ENCODE measurements at places on chromosomes 1 and 21.
A peak's percentile ranks its signal among the peaks of the same experiment; 100 is the strongest.

GRCh38 chr1:159066108-159066507 is 10.5 kb downstream of the AIM2 start:
- DNase-seq, result no peak

DNA sequence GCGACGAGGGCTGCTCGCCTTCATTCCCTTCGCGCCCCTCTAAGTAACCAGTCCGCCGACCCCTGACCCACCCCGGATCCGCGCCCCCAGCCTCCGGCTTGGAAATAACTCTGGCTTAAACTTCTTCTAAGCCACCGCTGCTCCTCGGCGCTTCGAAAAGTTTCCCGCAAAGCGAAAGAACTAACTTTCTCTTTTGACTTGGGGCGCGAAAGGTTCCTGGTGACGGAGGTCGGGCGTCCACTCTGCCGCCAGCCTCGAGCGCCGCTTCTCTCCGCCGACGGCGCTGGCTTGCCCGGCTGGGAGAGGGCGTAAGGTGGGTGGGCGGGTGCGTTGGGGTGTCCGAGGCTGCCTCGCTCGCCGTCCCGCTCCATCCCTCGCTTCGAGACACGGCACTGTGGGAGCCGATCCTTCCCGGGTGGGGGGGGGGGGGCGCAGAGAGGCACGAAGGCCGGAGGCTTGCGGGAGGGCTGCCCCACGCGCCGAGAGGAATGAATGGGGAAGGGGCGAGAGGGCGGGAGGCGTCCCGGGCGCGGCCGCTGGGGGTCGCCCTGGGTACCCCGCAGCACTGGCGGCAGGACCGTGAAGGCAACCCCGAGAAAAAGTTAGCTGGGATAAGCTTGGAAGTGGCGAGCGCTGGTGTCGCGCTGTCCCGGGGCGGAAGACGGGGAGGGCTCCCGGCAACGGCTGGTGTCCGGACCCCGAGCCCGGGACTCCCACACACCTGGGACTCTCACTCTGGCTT is 569 bp downstream of the ATF3 start:
- DNase-seq, result peak; percentile 49

DNA sequence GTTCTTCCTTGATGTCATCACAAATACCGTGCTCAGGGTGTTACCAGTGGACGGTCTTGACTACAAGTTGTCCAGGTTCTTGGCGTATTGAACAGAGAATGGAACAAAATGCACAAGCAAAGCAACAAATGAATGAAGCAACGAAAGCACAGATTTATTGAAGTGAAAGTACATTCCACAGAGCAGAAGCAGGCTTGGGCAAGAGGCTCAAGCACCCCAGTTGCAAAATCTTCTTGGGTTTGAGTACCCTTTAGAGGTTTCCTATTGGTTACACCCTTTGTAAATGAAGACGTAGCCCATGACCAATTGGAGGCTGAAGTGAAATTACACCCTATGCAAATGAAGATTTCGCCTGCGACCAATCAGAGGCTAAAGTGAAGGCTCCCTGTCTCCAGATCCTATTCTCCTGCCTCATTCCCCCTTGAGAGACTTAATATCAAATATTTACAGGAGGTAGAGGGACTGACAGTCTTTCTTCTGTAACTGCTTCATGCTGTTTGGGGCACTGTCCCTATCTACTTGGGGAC is 38.3 kb downstream of the YY1AP1 start:
- no peak for DNase-seq

- DNase-seq, result no peak
Observed at GRCh38 chr21:41952568-41953248, 1.1 kb downstream of the C2CD2 start.

GRCh38 chr1:159960721-159961381 is 6.8 kb upstream of the SLAMF9 start:
- no peak for DNase-seq

DNA sequence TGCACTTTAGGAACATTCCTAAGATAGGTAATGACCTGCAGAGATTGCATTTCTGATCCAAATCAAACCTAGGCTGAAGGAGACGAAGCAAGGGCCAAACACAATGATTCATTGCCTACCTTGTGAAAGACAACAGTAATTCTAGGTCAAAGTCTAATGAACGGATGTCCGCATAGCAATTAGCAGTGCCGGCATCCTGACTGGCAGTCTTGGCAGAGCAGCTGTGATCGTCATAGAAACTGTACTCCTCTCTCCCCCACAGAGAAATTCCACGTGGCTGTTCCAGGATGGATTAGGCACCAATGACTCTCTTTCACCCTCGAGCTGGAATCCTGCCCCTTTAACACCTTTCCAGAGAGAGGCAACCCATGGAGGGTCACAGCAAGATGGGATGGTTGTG is 28.9 kb upstream of the VAV3 start:
- DNase-seq, result no peak

GRCh38 chr21:37843191-37843590 is 73.1 kb downstream of the KCNJ6 start:
- no peak for DNase-seq

DNA sequence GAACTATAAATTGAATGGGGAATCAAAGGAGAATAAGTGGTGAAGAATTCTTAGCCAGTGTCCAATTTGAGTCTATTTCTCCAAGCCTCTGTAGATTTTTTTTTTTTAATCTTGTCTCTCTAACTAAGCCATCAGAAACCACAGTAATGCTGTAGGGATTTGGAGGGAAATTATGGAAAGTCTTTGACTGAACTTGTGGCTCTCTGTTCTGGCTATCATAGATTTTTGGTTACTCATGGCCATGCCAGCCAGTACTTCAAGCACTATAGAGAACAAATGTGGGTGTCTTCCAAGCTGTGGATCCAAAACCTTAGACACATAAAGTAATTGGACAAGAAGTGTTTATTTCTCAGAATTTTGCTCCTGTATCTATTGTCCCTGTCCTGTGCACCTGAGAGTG is 147.9 kb downstream of the LRRC40 start:
- no peak for DNase-seq

DNA sequence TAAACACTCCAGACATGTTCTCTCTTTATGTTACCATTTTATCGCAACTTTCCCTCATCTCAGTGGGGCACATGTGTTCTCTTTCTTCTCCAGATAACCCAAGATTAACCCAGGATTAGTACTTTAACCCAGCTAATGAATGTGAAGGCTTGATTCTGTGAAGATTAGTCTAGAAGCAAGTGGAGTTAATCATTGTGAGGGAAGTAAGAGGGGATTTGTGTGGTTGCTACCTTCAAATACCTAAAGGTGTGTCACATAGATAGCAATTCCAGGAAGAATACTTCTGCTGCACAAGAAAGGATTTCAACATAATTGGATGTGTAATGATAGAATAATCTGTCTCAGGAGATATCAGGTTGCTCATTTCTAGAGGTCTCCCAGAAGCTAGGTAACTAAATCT is 327.1 kb downstream of the PBX1 start:
- no peak for DNase-seq

- DNase-seq, result peak; percentile 37
Observed at GRCh38 chr1:245837718-245838117, 669.4 kb downstream of the SMYD3 start.

GRCh38 chr1:29312469-29313461 is 76.4 kb downstream of the PTPRU start:
- no peak for DNase-seq

DNA sequence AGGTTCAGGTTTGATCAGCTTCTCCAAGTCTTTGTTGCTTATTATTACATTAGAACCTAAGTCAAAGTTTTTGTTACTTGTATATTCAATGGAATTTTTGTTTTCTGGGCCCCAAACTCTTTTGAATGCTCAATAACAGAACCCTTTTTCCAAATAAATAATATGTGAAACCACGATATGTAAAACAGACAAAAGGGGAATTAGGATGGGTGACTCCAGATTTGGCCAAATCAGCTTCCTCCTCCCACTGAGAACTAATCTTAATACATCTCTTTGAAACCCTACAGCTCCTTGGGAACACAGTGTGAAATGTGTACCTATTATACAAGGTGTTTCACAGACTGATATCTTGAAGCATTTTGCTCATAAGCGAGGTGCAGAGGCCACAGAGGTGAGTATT is 67.0 kb upstream of the TNFSF18 start:
- no peak for DNase-seq

DNA sequence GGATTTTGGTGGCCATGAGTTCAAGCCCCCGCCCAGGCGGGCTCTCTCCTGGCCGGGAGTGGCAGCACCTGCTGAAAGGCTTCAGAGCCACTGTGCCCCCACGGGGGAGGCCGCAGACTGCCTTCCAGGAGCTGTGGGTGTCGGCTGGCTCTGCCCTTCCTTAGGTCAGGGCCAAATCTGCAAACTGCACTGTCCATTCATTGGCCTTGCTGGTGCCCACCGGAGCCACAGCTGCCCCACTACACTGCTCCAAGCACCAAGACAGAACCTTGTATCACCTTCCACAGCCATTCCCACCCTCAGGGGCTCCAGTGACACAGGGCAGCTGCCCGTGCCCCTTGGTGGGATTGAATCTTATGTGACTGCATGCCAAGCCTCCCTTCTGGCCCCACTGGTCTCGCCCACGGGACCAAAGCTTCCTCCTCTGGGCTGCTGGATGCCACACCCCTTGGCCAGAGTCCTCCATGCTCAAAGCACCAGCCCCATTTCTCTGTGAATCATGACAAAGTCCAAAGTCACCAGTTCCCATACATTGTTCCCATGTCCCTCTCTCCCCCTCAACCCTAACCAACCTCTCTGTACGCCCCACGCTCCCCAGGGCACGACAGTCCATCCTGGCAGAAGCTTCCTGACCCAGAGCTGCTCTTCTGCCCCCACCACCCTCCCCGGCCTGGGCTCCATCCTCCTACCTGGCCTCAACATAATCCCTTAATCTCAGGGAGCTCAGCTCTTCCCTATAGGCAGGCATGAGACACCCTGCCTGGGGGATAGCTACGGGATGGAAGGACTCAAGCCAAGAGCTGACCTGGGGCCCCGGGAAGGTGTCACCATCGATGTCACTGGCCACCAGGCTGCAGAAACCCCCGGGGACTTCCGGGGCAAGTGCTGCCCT is 20.9 kb upstream of the GPR153 start:
- no peak for DNase-seq

GRCh38 chr1:198295225-198295624 is 138.4 kb downstream of the NEK7 start:
- no peak for DNase-seq

GRCh38 chr1:220783453-220783852 is 3.3 kb upstream of the MTARC1 start:
- no peak for DNase-seq

DNA sequence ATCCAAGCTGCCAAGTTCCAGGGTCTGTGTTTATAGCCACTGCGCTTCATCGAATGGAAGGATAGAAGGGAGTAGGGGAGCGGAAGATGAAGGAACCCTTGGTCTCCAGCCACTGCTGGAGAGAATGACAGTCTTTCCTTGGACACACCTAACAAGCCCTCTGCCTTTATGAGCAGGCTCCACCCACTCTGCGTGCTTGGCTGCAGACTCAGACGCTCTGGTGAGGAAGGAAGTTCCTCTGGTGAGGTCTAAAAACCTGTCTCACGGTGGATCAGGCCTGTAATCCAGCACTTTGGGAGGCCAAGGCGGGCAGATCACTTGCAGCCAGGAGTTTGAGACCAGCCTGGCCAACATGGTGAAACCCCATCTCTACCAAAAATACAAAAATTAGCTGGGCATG is 55.4 kb downstream of the MATN1 start:
- no peak for DNase-seq

DNA sequence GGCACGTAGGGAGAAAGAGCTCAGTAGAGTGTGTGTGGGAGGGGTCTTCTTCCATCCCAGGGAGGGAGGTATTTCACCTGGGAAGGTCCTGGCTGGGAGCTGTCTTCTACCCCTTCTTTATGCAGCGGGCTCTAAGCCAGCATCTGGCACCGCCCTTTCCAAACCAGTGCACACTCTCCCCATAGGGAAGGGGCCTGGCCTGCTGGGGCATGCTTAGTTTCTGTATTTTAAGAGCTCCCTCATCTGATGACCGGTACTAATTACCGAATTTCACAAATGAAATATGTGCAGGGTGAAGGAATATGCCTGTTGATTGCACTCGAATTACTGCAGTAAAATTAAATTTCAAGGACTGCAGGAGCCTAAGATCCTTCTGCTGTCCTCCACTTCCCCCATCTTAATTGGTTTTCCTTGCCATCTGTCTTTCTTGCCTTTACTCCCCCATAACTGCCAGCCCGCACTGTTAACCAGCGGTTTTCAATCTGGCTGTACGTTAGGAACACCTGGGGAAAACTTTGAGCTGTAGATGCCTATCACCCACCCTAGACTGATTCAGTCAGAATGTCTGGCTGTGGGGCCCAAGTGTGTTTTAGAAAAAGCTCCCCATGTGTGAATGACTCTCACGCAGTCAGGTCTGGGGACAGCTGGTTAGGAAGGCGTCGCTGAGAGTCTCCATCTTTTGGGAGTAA is 20.1 kb downstream of the GALNT2 start:
- DNase-seq, result no peak

- DNase-seq, result no peak
Observed at GRCh38 chr21:33071770-33072306, 1.9 kb downstream of the OLIG1 start.

- no peak for DNase-seq
Observed at GRCh38 chr1:64590316-64590715, 120.4 kb downstream of the CACHD1 start.

DNA sequence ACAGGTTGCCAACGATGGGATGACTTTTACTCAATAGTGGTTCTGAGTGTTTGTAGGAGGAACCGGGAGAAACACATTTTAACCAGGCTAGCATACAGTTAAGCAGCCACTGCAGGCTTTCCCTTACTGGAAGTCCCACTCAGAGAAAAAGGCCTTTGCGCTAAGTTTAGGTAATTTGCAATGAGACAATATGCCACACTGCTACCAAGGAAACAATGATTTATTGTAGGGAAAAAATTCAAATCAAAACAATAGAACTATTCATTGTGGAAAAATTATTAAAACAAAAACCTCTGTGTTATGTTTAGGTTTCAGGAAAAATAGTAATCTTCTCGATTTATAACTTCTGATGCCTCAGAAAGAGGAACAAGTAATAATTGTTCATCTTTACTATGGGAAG is 51.4 kb upstream of the CR2 start:
- no peak for DNase-seq

- no peak for DNase-seq
Observed at GRCh38 chr1:31614414-31615005, 3.0 kb upstream of the HCRTR1 start.

- DNase-seq, result no peak
Observed at GRCh38 chr1:228337711-228338520, 68.7 kb downstream of the TRIM11 start.

GRCh38 chr21:39317134-39318090 is 4.0 kb upstream of the BRWD1 start:
- DNase-seq, result no peak

DNA sequence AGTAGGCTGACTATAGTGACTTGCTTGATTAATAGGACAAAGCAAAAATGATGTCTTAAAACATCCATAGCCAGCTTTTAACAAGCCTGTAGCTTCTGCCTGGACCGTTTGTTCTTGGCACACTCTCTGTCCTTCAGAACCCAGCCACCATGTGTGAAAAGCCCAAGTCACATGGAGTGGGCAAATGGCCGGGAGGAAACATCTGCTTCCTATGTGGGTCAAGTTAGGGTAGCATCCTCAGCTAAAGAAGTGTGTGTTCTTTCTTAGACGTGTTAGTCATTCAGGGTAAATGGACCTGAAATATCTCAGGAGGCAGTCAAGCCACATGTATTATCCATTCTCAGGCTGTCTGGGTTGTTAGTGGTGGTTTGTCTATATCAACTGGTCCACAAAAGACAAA is 23.4 kb downstream of the RD3 start:
- no peak for DNase-seq
